Activated CD4-positive, alpha-beta T cell treated with anti-CD3 and anti-CD28 coated beads for 24 hours (primary cell): ENCODE measurements at places on chromosomes 11 and 22.

DNA sequence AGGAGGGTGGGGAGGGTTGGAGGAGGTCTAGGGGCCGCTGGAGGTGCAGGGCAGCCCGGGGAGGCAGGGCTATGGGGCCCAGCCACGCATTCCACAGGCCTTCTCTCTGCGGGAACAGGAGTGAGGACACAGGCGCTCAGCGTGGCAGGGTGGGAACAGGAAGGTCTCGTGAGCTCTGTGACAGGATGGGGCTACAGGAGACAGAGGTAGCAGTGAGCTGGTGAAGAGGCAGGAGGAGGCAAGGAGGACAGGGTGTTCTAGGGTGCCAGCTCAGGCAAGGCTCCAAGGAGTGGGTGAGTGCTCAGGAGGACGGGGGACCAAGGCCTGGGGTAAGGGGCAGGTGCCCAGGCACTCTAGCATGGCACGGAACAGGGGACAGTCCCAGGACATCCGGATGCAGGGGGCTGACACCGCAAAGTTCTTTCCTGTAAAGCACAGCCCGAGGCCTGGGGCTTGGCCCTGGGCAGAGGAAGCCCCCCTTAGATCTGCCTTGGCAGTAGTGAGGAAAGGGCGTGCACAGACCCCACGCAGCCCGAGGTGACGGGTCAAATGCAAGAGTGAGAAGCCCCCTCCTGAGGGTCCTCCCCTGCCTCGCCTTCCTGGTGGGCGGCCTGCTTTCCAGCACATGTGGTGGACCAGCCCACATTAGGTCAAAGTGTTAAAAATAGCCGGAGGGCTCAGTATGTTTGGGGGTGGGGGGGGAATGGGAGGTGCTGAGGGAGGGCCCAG lies 4.7 kb upstream of the NEAT1 start:
- no peak for DNase-seq

GRCh38 chr11:87097582-87097981 lies 59.8 kb downstream of the TMEM135 start:
- peak; percentile 4 for DNase-seq

DNA sequence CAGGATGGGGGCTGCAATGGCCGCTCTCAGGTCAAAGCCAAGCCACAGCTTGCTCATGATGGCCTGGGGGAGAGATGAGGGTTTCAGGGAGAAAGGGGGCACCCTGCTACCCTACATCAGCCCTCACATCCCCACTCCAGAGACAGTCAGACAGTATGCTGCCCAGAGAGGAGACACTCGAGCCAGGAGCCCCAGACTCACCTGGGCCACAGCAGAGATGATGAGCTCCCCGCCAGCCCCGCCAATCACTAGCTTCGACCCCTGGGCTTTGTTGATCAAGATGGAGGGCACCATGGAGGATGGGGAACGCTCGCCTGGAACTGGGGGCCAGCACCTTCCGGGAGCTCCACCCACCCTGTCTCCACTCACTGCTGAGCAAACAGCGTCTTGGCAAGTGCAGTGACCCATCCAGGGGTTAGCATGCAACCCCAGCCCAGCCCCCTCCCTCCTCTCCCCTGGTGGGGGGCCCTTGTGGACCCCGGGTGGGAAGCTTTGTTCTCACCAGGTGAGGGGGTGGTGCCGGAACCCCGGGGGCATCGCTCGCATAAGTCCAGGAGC lies 19.8 kb downstream of the GGT5 start:
- no peak for DNase-seq

- no peak for DNase-seq
These were observed 369 bp downstream of the XRRA1 start for GRCh38 chr11:74948546-74948897.

DNA sequence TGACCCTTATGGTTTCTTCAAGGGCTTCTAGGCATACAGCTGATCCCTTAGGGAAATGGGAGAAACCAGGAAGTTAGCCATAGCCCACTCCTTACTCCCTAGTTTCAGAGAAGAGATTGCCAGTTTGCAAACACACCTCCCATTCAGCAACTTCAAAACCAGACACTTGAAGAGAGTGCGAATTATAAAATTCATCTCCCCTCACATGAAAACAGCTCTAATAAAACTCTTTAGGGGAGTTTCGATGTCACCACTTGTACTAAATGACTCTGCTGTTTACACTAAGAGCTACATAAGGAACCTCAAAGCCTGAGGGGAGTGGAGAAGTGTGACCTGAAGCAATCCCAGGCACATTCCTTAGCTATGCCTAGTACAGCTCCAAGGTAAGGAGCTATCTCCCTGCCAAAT lies 8.3 kb downstream of the LGR4 start:
- no peak for DNase-seq

- DNase-seq: no peak
These were observed 14.1 kb upstream of the TSKU start for GRCh38 chr11:76768909-76769560.

DNA sequence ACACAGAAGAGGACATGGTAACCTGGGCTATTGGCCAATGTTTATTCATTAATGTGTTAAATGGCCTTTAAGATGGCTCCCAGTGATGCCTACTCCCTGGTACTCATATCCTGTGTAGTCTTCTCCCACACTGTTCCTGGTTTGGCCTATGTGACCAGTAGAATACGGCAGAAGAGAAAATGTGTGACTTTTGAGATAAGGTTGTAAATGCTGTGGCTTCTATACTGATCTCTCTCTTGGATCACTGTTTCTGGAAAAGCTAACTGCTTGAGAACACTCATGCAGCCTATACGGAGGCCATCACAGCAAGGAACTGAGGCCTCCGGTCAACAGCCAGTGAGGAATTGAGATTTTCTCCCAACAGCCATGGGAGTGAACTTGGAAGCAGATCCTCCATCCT lies 24.1 kb downstream of the MAML2 start:
- DNase-seq: no peak

DNA sequence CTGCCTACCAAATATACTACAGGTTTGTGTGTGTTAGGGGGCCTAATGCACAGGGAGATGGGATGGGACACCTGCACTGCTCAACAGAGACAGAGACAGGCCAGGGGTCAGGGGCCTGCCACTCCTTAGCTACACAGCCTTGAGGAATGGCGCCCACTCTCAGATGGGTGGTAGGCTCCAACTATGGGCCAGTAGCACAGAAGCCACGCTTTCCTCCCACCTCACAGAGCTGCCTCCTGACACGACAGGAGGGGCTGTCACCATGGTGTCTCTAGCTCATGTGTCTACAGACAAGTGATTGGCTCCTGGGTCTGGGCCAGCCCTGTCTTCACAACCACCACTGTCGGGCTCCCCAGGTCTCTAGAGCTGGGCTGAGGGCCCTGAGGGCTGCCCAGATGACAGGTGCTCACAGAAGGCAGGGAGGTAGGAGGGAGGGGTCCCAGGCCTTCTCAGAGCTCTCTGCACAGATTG lies 81.8 kb downstream of the DGCR2 start:
- DNase-seq: no peak

- DNase-seq: no peak
These were observed 37.9 kb downstream of the NECTIN1 start for GRCh38 chr11:119691020-119691666.

- DNase-seq: no peak
These were observed 81.0 kb downstream of the CCDC34 start for GRCh38 chr11:27281740-27282590.

DNA sequence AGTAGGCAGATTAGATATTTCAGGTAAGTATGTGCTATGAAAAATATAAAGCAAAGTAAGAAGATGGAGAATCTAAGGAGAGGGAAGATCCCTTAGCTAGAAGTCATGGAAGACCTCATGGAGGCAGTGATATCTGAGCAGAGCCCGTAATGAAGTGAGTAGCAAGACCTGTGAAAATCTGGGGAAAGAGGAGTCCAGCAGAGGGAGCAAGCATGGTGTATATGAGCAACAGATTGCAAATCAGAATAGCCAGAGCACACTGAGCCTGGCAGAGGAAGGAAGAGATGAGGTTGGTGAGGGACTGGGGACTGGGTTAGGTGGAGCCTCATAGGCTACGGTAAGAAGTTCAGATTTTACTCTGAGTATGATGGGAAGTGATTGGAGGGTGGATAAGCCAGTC lies 9.4 kb downstream of the LHFPL7 start:
- DNase-seq: no peak

DNA sequence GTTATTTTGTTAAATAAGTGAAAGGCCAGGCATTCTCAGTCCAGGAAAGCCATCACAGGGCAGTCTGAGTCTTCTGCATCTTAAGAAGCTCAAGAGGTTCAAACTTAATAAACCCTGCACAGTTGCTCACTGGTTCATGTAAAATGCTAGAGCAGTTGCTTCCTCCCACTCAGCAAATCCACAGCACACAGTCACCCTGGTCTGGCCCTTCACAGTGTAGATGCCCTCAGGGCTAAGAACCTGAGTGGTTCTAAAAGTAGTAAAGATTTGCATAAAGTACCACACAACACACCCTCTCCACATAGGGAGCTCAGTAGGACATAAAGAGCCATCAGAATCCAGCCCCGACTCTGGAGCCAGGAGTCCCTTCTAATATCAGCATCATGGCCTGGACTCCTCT lies 58.7 kb downstream of the ZNF280B start:
- DNase-seq: no peak

GRCh38 chr22:46788441-46789172 lies 26.2 kb downstream of the TBC1D22A start:
- DNase-seq: no peak

- DNase-seq: no peak
These were observed 4.7 kb upstream of the CASP5 start for GRCh38 chr11:105027678-105028077.

DNA sequence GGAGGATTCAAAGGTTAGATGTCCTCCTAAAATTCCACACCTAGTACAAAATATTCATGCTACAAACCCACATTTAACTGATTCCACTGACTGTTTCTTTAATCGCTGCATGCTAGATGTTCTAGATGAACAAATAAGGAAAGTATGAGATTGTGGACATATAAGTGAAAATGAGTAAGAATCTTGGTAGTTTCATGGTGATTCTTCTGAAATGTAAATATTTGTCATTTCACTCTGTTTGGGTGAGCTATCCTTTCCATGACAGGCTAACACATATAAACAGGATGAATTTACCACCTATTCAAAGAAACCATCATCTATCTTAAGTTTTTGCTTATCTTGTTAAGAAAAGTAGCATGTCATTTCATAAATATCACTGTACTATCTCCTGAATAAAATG lies 14.8 kb downstream of the OR5B3 start:
- DNase-seq: no peak

DNA sequence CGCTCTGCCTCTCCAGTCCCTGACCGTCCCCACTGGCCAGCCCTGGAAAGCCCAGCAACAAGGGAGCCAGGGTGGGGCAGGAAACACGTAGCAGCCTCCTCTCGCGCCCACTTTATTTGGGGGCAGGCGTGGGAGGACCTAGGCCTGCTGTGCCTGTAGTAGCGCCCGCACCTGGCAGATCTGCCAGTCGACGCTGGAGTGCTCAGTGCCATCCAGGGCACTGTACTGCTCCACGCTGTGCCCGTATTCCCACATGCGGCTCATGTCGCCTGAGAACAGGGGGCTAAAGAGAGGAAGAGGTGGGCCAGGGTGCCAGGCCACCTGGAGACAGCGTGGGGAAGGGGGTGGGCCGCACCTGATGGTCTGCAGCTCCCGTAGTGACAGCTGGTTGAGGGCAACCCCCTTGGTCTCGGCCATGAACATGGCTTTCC lies 17.0 kb upstream of the DRICH1 start:
- no peak for DNase-seq

DNA sequence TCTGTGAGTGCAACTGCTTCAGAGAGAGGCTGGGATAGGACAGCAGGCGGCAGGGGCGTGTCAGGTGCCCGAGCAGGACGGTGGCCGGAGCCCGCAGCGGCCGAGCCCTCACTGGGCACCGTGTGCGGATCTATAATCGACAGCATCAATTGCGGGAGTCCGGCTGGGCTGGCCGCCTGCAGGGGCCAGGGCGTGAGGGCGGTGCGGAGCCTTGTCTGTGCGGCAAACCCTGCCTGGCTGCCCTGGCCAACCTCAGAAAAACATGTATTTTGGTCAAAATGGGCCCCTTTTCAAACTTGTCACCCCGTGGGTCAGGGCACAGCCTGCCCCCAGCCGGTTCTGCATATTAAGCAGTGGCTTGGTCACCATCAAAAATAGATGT lies 91.3 kb upstream of the KCNQ1OT1 start:
- DNase-seq: no peak

DNA sequence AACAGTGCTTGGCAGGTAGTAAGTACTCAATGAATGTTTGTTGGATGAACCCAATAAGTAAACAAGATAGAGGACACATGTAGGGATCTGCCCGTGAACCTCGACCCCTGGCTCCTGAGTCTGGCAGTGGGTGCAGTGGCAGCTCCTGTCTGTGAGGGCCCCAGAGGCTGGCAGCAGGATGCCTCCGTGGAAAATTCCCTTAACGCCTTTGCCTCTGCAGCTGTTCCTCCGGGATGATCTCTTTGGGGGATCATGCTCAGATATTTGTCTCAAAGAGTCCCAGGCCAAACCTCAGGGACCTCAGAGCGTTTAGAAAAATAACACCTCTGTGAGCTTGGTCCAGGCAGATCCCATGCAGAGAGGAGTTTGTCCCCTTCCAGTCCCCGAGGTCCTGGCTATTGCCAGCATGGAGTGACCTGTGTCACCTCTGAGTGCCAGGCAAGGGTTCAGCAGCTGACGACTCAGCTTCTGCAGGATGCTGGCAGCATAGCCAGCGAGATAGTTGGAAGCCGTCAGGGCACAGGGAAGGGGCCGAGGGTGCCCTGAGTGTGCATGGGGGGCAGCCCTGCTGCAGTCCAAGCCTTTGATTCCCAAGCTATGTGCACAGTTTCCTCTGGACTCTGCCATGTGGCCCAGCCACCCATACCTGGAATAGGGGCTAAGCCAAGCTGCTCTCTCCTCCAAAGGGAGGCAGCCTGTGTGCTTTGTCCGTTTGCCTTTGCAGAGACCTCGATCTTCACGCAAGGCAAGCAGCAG lies 613 bp upstream of the MCHR1 start:
- DNase-seq: no peak

DNA sequence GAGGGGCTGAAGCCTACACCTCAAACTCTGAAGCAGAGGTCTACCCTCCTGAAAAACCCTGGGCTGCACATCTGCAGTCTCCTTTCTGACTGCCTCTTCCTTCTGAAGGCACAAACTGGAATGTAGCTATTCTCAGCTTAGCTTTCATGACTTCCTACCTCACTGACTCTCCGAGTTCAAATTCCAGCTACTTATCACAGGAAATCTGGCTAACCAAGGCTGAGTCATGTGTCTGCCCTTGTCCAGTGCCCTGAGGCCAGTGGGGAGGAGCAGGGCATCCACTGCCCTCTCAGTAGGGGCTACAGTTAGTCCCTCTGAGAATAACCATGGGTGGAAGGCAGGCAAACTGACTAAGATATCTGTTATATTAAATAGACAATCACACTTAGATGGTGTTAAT lies 29.2 kb downstream of the PDGFD start:
- no peak for DNase-seq

DNA sequence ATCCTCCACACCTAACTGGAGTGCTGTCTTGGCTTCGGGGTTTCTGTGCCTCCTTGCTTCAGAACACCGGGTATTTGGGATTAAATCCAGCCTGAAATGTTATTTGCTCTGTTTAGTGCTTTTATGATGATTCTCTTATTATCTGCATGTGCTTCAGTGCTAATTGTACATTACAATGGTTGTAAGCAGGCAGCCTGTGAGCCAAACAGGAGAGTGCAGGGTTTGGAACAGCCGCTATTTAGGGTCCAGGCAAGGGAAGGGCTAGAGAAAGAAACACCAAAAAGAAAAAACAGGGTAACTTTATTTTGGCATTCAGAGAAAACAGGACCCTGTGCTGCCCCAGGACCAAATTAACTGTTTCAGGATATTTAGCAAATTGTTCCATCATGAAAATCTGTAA lies 72.7 kb downstream of the RCN1 start:
- DNase-seq: no peak
